Sciatic nerve (tissue), 2 donors: ENCODE measurements at places on chromosomes 5 and 9.

- no peak for DNase-seq
Measured at GRCh38 chr9:110502842-110503241, 76.7 kb downstream of the SVEP1 start.

DNA sequence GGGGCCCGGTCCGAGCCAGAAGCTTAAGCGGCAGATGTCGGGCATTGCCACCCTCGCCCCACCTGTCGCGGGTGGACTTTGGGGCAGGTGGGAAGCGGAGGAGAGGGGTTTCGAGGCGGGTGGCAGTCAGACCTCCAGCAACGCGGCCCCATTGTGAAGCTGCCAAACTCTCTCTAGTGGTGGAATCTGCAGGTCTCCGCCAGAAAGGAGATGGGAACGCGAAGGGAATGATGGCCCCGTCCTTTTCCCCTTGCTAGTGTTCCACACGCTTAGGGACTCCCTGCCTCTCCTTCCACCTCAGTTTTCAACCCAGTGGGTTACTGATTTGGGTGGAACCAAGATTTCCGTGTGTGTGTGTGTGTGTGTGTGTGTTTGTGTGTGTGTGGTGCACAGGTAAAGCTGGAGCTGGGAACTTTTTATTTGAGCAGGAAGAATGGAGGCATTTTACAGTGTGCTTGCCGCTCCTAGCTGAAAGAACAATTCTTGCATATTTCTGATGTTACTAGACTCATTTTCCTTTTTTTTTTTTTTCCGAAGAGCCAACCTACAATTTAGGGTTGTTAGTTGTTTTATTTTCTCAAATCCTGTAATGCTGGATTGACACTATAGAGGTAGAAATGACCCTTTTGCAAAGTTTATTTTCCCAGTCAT, 1.3 kb downstream of the MACIR start:
- no peak for DNase-seq

DNA sequence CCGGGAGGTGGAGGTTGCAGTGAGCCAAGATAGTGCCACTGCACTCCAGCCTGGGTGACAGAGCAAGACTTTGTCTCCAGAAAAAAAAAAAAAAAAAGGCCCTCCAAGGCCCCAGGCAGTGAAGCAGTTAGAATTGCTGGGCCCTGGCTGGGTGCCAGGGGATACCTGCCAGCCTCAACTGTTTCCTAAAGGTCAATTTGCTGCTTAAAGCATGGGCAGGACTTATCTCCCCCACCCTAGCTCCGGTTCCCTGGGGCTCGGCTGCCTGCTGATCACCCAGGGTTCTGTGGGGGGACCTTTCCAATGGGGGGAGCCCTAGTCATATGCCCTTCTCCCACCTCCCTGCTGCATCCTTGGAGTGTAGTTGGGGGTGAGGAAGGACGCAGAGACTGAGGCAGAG, 25.7 kb downstream of the NCS1 start:
- no peak for DNase-seq

DNA sequence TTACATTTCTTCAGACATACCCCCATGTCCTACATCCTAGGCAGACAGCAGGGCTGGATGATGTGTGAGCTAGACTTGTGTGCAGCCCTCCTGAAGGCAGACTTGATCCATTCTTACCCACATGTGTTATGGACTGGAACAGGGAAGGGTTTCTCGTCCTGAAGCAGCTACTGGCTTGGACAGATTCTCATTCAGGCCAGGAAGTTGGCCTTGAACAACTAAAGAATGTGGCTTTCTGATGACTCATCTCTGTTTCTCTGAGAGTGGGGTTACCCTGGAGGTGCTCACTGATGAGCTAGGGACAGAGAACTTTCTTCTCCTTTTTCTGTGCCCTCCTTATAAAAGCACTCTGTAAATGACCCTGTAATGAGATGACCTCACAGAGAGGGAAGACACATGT, 246.5 kb downstream of the PCSK5 start:
- no peak for DNase-seq

DNA sequence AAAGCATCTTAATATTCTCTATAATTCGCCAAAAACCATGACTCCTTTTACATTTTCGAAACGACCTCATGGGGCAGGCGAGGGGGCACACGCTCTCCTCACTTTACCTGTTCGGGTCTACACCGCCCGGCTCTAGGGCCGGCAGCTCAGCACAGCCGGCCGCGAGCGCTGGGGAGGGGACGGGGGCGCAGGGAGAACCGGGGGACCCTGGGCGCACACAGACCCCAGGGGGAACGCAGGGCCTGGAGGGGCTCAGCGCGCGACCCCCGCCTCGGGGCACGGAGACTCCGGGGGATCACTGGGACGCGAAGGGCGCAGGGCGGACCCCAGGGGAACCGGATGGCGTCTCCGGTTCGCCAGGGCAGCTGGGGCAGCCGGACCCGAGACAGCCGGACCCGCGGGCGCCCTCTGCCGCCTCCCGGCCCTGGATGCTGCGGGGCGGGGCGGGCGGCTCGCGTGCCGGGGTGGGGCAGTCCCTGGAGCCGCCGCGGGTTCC, at the start of gene AHRR:
Gene AHRR (plus strand): TSS at position 485 of the 496 bp plus-strand sequence. CDS start 22,189 bp downstream, outside the sequence.
- no peak for DNase-seq

- DNase-seq = no peak
Measured at GRCh38 chr5:9170026-9170425, 375.8 kb downstream of the SEMA5A start.
